ENCODE measurements at places on chromosomes 1 and 21. TPM values are rescaled to one million over a fixed set of nuclear protein-coding genes. Genes with fewer than 3 reads are reported as not detected.

The KCNJ10 gene
- not detected for polyA plus RNA-seq

The C8A gene
- not detected for polyA plus RNA-seq

The EPS8L3 gene
- polyA plus RNA-seq: not detected

DNA sequence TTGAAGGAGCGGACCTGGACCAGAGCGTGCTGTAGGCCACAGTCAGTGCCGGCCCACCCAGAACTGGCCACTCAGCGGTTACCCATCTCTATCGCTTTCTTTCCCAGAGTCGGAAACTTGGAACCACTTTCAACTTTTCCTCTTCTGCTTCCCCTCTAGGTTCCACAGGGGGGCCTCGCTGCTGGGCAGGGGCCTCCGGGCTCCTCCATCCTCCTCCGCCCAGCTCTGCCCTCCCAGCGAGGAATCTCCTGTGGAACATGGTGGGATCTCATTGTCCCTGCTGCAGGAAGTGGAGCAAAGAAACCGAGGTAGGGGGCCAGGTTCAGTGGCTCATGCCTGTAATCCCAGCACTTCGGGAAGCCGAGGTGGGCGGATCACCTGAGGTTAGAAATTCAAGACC lies 139.2 kb downstream of the ETS2 start:
- no peak for DNase-seq

- no peak for DNase-seq
These were observed 22.1 kb upstream of the IFNAR2 start for GRCh38 chr21:33207449-33208149.
